Activated CD4-positive, alpha-beta T cell treated with anti-CD3 and anti-CD28 coated beads for 4 hours (primary cell): ENCODE measurements at places on chromosomes 4 and X.
A peak's percentile ranks its signal among the peaks of the same experiment; 100 is the strongest.

- DNase-seq = peak; percentile 4
Measured at GRCh38 chrX:154827194-154828015, 7.1 kb downstream of the SMIM9 start.

DNA sequence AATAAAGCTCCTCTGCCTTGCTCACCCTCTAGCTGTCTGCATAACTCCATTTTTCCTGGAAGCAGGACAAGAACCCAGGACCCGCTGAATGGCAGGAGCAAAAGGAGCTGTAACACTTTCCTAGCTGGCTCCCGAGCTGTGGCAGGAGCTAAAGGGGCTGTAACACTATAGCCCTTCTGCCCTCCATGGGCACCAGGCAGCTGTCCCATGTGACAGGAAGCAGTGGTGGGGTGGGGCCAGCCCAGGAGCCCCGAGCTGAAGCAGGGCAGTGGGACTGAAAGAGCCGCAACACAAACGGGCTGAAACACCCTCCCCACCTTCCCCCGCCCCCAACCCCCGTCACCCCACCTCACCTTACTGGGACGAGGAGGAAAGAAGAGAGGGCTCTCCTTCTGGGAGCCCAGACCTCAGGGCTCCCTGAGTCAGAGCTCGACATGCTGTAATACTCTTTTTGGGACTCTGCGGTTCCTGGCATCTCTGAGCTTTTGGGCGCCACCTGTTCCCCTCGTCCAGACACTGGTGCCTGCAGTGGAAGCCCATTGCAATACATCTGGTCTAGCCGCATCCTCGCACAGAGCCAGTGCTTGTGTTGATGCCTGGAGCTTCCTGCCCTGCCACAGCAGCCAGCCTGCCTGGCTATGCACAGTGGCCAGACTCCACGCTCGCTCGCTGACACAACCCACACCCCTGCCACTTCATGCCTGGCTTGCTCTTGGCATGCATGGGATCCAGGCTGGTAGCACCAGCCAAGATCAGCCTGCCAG, 39.4 kb downstream of the PPM1K start:
- DNase-seq = peak; percentile 7

GRCh38 chr4:48085821-48086589, 48.0 kb downstream of the TXK start:
- no peak for DNase-seq

DNA sequence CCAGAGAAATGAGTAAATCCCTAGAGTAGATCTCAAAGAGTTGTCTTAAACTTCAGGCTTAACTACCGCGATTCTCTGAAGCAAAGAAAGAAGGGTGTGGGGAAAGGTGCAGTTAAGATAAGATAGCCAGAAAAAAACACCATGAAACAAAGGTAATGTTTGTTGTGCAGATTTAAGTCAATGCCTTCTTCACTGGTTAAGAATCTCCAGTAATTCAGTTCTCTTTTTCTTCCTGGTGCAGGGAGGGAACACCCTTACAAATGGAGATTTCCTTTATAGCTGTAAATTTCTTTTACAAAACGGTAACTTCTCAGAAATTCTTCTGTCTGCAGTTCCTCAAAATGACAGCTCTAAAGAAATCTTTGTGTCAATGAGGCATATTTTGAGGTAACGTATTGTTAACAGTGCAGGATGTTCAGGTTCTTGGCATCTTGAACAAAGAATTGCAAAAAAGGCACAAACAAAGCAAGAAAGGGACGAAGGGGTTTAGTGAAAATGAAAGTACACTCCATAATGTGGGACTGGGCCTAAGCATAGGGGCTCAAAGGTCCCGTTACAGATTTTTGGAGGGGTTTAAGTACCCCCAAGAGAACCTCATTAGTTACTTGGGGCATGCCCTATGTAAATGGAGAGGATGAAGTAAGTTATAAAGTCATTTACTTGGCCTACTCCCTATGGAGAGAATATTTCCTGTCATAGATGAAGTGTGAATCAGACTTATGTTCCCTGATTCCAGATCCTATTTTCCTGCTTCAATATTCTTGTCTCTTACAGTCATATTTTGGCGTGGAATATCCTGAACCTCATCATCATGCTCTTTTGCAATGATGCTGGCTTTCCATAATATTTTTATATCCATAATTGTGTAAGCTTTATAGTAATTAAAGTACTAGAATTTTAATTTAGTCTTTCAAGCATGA, 492.0 kb downstream of the PCDH11X start:
- DNase-seq = no peak

DNA sequence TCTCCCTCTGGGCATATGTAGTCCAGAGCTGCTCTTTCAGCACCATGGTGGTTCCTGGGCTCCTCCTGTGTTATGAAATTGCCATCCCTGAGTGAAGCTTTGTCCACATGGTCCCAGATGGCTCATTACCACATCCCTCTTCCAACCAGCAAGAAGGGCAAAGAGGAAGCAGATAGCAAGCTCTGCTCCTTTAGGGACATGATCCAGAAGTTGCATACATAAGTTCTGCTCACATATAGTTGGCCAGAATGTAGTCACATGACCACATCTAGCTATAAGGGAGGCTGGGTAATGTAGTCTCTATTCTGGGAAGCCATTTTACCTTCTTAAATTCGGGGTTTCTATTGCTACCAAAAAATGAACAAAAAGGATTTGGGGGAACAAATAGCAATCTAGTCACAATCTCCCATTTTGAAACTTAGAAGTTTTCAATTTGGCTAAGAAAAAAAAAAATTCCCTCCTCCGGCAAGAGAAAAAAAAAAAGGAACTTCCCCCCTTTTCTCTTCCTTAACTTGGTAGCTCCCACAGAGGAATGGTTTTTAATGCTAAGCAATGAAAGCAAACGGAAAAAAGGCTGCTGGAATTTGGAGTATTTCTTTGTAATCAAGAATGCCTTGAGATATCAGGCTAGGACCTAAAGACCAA, 88.2 kb upstream of the USP9X start:
- DNase-seq = no peak

DNA sequence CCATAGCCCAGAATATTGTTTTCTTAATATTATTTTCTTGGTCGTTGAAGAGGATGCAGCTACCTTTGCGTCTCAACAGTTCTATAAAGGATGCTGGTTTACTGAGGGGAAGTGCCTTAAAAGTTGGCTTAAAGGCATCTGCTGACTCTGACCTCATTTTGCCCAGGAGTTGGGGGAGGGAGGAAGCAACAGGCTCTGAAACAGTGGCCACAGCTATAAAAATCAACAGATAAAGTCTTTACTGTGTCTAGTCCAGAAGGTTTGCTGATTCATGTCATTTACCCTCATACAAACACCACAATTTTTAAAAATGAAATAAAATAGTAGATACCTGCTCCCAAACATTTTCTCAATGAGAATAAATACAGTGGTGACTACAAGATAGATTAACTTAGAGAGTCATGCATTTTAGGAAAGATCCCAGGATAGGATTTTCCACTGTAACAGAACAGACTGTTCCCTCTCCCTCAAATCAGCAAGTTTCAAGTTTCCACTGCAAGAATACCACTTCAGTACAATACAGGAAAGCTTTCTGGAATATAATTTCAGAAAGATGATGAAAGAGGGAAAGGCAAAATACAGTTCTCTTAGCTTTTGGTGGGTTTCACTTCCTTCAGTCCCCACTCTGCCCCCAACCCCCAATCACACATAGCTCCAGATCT, 1.9 kb downstream of the PHKA1 start:
- no peak for DNase-seq

GRCh38 chr4:15778289-15779241, at the start of gene CD38:
Gene CD38 (plus strand): TSS chr4:15778328. CDS start chr4:15778415, 87 bp downstream.
- peak; percentile 29 for DNase-seq

DNA sequence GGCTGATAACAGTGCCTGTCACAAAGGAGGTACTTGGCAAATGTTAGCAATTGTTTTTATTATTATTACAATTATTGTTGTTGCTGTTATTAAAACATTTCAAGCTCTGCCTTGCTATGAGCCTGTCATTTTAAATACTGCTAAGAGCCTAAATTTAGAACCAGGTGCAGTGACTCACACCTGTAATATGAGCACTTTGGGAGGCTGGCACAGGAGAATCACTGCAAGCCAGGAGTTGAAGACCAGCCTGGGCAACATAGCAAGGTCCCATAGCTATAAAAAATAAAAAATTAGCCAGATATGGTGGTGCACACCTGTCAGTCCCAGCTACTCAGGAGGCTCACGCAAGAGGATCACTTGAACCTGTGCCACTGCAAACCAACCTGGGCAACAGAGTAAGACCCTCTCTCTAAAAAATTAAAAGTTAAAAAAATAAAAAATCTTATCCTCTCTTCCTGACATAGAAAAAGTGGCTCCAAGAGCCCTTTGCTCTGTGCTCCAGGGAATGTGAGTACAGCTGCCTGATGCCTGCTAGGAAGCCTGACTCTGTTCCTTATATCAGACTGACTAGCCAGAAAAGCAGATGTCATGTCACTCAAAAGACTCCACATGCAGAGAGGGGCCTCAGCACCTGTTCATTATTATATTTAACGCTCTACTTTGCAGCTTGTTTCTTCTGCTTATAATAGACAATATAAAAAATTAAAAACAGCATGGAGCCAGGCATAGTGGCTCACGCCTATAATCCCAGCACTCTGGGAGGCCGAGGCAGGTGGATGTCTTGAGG, 234.0 kb downstream of the OPHN1 start:
- DNase-seq = no peak

GRCh38 chrX:15930585-15930984, 76.0 kb upstream of the AP1S2 start:
- DNase-seq = no peak

GRCh38 chrX:2793752-2794151, 35.0 kb upstream of the GYG2 start:
- DNase-seq = no peak

GRCh38 chrX:70436343-70436742, 8.3 kb upstream of the DLG3 start:
- no peak for DNase-seq

DNA sequence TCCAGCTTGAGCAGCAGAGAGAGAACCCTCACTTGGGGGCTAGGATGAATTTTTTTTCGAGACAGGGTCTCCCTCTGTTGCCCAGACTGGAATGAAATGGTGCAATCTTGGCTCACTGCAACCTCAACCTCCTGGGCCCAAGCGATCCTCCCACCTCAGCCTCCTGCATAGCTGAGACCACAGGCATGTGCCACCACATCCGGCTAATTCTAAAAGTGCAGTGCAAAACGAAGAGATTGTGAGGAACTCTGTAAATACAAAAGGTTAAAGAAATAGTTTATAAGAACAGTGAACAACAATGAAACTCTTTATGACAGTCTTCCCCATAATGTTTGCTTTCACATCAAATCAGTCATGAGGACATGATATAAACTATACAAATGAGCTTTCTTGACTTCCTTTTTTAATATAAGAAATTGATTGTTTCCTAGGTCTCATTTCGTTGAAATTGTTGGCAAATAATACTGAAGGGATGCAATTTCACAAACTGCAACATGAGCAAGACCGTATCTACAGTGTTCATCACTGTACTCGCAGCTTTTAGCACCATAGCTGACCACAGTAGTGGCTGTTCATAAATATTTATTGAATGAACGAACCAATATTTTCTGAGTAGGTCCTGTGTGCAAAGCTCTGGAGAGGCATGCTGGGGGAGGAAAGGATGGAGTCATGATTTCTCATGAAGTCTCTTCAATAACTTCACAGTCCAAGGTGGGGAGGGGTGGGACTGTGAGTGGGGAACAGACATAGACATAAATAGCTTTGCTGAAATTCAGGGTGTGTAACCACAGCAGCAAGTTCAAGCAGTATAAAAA, 116.1 kb downstream of the SHROOM3 start:
- DNase-seq = no peak
